ENCODE measurements at places on chromosomes 11 and 22.

DNA sequence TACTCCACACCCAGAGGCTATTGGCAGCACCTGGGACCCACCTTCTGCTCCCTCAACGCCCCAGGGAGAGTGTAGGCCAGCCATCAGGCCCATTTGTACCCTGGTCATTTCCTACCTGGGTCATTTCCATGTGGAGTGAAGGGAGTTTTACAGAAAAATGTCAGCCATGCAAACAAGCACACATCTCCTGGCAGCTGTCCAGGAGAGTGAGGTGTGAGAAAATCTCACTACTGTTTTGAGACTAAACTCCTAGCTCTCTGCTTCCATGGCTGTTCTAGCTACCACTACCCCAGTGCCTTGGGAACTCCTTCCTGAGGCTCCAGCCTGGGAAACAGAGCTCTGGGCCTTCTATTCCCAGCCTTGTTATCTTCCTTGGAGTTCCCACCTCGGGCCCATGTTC is 2.8 kb upstream of the TMPRSS13 start:
- no peak for DNase-seq

- DNase-seq, result no peak
Measured at GRCh38 chr22:46077669-46078099, 72.6 kb upstream of the PPARA start.

DNA sequence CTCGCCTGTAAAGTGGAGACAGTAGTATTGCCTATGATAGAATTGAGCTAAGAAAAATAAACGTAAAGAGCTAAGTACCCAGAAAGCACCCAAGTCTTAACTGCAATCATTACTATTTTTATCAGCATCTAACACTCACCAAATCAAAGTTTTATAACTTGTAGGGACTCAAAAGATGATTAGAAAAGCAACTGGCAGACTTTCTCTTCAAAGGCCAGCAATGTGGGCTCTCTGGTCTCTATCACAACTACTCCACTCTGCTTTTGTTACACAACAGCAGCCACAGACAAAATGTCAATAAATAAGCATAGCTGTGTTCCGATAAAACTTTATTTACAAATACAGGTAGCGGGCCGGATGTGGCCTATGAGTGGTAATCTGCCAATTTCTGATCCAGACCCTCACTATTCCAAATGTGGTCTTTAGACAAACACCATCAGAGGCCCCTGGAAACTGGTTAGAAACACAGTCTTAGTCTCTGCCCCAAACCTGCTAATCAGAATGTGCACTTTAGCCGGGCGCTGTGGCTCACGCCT is 8.2 kb downstream of the TPST2 start:
- DNase-seq, result no peak

DNA sequence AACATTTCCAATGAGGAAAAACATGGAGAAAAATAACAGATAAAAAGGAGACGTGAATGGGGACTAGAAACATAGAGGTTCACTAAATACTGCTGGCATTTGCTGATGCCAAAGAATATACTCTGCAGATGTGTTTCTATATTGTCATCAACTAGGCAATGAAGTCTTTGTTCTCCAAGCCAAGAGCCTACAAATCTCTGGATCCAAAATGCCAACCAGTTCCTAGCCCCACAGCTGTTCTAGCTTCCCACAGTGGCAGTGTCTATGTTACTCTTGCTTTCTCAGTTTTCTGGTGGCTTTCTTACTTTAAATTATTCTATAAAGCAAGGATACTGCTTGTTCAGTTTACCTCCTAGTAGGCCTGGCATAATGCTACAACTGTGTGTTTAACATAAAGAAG is 977.9 kb upstream of the CCDC90B start:
- DNase-seq, result no peak

DNA sequence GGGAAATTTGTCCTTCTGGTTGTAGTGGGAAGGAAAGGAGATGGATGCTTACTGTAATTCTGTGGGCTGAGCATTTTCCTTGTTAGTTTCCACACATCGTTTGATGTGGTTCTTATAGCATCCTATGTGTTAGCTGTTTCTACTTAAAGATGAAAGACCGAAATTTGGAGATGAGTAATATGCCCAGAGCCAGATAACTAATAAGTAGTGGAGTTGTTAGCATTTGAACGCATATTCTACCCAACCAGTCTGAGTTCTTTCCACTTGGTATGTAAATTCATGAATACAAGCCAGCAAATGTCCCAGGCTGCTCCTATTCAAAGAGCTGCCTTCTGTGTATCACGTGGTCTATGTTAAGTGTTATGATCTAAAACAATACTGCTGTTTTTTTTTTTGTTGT is 14.6 kb downstream of the SPECC1L start:
- DNase-seq, result no peak

DNA sequence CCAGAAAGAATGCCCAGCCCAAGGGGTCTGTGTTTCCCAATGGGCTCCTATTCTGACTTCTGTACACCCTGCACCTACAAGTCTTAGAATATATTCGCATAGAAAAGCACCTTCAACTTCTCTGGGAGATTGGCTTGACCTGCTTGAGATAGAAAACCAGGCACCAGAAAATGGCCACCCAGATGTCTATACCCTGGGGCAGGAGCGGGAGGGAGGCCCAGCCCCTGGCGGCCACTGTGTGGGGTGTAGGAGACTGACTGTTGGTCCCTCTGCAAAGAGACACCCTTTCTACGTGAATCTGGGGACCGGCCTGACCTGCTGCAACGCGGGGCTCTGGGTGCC is 8.5 kb downstream of the DENND6B start:
- DNase-seq, result no peak

DNA sequence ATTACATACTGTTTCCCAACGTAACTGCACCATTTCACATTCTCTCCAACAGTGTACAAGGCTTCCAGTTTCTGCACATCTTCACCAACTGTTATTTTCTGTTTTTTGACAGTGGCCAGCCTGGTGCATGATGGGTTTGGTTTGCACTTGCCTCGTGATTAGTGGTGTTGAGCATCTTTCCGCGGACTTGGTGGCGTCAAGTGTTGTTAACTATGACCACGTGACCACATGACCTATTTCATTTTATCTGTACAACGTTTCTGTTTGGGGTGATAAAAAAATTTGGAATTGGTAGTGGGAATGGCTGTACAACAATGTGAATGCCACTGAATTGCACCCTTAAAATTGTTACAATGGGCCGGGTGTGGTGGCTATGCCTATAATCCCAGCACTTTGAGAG is 2.5 kb upstream of the YPEL1 start:
- DNase-seq, result no peak

- no peak for DNase-seq
Measured at GRCh38 chr22:37022483-37023337, 3.2 kb downstream of the MPST start.

DNA sequence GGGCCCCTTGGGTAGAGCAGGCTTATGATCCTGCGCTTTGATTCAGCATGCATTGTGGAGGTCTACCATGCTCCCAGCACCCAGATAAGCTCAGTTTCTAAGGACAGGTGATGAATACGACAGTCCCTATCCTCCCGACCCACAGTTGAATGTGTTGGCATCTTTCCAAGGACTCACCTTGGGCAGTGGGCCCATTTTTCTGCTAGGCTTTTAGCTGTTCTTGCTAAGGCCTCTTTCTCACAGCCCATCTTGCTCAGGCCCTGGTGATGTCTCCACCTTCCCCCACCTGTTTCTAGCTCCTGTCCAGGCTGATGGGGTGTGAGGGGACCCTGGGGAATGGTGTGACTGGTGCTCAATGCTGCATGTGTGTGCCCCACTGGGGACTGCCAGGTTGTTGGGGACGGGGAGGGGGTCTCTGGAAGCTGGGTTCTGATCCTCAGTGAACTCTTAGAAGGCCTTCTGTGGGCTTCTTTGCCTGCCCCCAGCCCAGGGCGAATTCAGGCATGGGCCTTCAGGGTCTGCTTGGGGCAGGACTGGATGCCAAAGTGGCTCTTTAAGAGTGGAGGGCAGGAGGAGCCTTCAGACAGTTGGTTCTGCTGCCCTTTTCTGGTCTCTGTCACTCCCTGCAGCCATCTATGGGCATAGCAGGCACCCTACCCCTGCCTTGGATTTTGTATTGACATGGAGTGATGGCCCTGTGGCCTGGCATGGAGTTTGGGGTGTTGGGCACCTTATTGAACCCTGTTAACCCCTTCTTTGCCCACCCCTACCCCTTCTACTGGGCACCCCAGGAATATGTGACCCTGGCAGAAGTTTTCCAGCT is 33.1 kb downstream of the PHLDB1 start:
- DNase-seq, result no peak

GRCh38 chr11:133536198-133536597 is 3.9 kb upstream of the OPCML start:
- DNase-seq, result no peak

DNA sequence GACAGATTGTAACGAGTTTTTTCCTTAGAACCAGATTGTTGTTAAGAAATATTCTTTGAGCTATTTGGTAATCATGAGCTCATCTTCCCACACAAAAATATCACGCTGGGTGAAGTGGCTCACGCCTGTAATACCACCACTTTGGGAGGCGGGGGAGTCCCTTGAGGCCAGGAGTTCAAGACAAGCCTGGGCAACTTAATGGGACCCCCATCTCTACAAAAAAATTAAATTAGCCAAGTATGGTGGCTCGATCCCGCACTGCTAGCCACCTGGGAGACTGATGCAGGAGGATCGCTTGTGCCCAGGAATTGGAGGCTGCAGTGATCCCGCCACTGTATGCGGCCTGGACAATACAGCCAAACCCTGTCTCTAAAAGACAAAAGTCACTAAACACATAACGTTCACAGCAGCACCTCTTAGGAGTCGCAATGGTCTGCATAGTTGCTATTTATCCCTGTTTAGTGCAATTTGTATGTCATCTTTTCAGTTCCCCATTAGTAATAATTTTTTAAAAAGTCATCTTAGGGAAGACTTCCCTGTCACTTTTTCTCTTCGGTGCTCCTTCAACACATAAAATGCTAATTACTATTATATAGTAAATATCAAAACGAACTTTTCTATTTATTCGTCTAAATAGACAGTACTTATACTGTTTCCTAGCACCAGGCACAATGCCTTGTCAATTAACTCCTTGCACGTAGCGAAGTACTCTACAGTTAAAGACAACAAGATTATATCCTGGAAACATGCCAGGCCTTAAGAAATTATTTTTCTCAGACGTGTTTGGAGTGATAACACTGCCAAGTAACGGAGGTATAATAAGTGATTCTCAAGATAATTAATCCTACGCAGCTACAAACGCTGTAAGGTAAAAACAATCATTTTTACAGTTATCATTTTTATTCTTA is 1.1 kb downstream of the ST13 start:
- DNase-seq, result no peak

DNA sequence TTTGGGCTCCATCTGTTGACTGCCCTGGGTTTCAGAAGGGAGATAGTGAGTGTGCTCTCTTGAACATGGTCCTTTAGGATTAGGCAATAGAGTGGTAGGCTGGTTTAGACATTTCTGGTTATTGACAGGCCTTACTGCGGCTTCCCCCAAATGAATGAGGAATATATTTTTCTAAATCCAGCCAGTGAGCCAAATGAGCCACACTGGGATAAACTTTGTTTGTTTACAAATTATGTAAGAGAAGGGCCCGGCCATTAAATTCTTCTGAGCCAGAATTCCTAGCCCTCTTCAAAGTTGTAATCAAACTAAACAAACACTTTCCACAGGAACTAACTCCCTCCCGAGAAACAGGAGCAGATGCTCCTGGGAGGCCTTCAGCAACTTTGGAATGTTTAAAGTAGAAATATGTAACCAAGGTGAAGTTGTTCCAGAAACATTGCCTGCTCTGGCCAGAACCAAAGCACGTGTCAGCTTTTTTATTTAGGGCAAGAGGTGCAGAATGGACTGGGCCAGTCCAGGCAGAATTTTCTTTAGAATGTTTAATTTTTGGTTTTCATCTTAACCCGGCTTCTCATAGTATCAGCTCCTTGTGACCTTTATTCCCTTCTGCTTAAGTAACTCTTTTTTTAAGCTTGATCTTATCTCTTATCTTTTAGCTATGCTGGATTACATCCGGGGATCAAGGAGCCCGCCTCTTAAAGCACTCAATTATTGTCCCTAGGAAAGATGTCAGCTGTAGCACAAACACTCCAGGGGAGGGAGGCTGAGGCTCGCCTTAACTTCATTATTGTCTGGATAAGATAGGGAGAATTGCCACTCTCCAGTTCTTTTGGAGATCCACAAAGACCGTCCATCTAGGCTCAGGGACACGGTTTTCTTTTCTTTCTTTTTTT is 28.7 kb downstream of the ZNRF3 start:
- DNase-seq, result peak; percentile 28

GRCh38 chr11:35346472-35347156 is 72.7 kb downstream of the SLC1A2 start:
- DNase-seq, result no peak

DNA sequence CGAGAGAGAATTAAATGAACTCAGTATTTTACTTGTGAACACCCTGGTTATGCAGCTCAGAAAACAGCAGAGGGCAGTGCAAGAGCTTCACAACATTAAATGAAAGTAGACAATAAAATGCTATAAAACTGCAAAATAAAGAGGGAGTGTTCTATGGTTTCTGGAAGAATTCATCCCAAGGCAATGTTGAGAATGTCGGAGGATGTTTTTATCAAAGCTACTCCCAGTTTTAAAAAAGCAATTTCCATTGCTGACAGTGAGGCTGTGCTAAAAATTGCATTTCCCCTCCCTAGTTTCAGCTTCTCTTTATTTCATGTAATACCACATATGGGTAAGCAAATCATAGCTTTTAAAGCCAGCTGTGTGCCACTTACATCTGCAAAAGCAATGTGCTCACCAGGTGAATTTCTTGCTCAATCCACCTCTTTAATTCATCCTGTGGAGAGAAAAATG is 296.8 kb downstream of the RAB38 start:
- peak; percentile 79 for DNase-seq

DNA sequence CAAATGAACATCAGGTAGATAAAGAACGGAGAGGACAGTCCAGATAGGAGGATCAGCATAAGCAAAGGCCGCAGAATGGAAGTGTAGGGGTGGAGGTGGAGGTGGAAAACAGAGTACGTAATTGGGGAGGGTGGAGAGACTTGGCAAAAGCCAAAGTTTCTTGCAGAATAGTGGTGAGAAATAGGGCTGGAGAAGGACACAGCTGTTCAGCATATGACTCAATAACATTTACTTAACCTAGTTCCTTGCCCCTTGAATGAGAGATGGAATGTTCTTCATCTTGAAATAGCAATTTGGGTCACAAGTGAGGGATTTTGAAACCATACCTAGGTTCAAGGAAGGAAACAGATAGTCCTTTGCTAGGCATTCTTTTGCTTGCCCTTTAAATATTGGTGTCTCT is 235.9 kb upstream of the ARHGAP20 start:
- no peak for DNase-seq

DNA sequence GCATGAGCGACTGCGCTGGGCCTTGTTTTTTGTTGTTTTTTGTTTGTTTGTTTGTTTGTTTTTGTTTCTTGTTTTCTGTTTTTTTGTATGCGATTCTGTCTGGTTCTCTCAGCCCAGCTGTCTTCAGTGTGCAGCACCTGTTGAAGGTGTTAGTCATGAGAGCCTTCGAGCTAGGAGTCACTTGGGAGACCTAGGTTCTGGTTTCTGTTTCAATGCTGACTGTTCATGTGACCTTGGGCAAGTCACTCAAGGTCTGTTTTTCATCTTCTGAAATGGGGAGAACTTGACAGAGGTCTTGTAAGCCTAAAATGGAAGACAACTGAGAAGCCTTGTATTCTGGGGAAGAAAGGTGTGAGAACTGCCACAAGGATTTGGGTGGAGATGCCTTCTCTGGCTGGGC is 1.8 kb downstream of the DCPS start:
- no peak for DNase-seq
